Lower leg skin (tissue), 4 donors: ENCODE measurements at places on chromosomes 12 and 14. TPM values are rescaled to one million over a fixed set of nuclear protein-coding genes. Genes with fewer than 3 reads are reported as not detected.

The PAPLN gene
- total RNA-seq, result 23.1 TPM

DNA sequence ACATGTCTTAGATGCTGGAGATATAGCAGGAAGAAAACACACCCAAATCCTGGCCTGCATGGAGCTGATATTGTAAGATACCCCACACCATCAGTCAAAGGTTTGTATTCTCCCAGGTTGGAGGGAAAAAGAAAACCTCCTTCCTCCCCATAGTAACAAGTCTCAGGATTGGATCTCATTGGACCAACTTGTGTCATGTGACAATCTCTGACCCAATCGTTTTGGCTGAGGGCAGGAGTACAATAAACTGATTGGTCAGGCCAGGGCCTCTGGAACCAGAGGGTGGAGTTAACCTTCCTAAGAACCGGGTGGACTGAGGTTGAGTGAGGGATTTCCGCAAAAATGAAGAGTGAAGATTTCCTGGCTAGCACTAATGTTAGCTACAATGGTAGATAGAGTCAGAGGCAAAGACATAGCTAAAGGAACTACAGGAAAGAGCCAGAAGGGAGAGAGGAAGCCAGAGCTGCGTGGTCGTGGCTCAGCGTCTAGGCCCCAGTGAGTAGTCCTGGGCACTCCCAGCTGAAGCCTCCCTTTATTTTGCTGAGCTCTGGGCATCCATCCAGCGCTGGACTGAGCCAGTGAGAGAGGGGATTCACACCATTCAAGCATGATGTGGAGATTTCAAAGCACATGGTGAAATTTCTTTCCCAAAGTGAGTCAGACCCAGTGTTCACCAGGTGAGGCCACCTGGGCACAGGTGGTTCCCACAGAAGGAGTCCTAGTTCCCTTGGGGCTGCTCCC is 219.9 kb downstream of the AACS start:
- DNase-seq, result no peak

GRCh38 chr12:1356285-1356684 is 238.1 kb downstream of the FBXL14 start:
- no peak for DNase-seq

GRCh38 chr12:11746024-11746771 is 96.7 kb downstream of the ETV6 start:
- DNase-seq, result no peak

DNA sequence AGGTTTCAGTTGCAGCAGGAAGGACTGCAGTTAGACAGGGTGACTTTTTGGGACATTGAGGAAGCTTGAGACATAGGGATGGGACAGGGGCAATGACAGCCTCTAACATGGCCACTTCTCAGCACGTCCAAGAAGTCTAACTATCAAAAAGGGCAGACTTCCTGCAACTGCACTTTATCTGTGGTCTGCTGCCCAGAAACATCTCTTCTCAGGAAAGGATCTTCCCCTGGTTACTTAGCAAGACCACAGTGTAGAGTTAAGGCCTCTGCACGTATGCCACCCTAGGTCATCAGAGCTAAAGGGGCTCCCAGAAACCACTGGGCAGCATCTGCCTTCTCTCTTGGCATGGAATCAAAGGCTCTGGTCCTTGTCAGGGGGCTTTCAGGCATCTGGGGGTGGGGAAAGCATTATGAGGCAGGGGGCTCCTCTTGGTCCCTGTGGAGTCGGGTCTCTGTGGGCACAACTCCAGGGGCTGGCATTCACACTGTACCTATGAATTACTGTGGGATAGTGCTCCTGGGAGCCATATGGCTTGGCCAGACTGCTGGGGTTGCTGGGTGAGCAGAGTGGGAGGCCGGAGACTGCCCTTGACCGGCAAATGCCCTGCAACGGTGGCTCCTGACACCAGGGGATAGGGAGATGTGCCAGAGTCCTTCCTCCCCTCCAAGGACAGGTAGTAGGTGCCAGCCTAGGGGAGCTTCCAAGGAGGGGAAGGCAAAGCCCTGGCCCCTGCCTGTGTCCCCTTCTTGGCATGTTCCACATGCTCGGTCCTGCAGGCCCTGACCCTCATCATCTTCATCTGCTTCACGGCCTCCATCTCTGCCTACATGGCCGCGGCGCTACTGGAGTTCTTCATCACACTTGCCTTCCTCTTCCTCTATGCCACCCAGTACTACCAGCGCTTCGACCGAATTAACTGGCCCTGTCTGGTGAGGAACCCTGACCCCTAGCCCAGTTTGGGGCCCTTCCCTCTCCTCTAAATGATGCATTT is 1.0 kb downstream of the CMTM5 start:
- no peak for DNase-seq

GRCh38 chr12:124727264-124727800 is 136.3 kb downstream of the SCARB1 start:
- peak; percentile 96 for DNase-seq
